ENCODE measurements at places on chromosomes 7 and 10.

- no peak for DNase-seq
Measured at GRCh38 chr7:152751449-152752141, 8.0 kb upstream of the ACTR3B start.

DNA sequence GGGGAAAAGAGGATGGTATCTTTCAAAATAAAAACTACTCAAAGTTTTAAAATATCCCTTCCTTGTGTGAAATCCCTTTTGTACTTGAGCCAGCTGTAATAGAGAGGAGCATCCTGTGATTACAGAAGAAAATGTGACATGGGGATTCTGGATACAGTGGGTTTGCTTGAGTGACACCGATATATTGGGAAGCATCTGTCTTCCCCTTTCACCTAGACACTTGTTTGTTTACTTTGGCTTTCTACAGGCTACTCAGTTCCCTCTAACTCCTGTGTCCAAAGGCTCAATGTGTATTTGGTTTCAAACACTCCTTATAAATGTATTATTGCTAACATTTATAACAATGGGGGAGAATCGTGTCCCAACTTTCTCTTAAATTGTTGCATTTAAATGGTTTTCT is 24.4 kb downstream of the CPED1 start:
- DNase-seq = no peak

GRCh38 chr7:84274029-84274638 is 79.5 kb upstream of the SEMA3A start:
- DNase-seq = no peak

GRCh38 chr7:155808549-155809331 is 3.5 kb downstream of the SHH start:
- DNase-seq = peak; percentile 75

- peak; percentile 93 for DNase-seq
Measured at GRCh38 chr10:13787015-13787421, 200.3 kb downstream of the PRPF18 start.

GRCh38 chr7:123271231-123271630 is 71.5 kb upstream of the SLC13A1 start:
- peak; percentile 48 for DNase-seq

GRCh38 chr7:81277691-81278090 is 358.8 kb upstream of the SEMA3C start:
- DNase-seq = no peak

DNA sequence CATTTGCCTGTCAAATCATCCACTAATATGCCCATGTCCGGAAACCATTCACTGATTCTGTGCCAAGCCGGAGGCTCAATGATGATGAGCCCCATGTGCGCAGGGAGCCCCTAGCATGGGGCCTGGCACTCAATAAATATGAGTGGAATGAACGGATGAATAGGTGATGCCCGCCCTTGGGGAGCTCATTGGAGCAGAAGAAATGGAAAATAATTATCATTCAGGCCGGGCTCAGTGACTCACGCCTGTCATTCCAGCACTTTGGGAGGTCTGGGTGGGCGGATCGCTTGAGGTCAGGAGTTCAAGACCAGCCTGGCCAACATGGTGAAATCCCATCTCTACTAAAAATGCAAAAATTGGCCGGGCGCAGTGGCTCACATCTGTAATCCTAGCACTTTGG is 11.0 kb downstream of the RHBDD2 start:
- peak; percentile 23 for DNase-seq

DNA sequence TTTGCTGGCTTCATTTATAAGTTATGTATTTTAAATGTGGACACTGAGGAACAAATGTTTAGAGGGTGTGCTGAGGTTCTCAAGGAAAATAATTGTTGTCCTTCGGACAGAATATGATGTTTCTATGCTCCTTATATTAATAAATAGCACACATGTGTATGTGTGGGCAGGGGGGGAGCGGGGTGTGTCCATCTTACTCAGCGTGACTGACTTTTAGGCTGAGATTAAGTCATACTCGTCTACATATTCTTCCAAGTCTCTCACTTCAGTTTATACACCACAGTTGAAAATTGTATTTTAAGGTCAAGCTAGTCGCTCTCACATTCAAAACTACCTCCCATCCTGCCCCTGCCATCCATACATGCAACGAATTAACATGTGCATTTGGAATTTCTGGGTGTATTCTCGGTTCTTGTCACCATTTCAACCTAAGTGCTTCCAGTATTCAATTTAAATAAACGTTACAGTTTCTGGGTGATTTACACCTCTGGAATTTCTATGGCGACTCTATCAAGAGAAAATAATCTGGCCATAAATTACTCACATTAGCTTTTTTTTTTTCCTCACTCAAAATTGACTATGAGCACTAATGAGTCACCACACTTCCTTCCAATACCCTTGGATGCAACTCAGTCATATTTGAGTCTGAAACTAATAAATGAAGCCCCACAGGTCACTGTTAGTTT is 3.3 kb downstream of the PCDH15 start:
- peak; percentile 74 for DNase-seq

DNA sequence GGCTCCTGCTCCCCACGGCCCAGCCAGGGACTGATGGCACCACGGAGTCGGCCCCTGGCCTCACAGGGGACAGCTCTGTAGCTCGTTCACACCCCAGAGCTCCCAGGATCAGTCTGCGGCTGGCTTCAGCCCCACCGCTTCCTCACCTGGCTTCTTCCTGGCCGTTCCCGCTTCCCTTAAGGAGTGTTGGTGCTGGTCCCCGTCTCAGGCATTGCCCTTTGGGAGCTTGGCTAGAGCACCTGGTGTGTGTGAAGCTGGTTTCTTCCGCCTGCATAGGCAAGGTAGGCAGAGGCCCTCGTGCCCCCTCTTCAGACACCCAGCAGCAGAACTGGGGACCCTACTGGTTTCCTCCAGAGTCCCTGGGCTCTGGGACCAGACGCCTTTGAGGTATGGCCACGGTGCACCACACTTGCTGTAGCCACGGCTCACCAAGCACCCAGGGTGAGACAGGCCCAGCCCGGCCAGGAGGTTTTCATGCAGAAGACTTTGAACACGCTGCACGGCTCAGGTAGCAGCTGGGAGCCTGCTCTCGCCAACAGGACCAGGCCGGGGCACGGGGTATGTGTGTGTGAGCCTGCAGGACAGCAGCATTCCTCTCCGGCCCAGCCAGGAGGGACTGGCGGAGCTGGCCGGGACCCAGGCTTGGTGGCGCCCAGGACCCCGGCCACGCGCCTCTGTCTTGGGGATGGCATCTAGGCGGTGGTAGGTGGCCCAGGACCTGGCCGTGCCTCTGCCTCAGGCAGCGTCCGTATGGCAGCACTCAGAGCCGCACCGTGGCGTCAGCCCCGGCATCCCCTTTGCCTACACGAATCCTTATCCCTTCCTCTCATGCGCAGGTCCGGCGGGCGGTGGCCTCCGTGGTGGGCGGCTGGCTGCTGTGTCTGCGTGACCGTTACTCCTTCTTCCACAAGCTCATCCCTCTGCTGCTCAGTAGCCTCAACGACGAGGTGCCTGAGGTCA is 13.2 kb upstream of the PRKAR1B start:
- no peak for DNase-seq

DNA sequence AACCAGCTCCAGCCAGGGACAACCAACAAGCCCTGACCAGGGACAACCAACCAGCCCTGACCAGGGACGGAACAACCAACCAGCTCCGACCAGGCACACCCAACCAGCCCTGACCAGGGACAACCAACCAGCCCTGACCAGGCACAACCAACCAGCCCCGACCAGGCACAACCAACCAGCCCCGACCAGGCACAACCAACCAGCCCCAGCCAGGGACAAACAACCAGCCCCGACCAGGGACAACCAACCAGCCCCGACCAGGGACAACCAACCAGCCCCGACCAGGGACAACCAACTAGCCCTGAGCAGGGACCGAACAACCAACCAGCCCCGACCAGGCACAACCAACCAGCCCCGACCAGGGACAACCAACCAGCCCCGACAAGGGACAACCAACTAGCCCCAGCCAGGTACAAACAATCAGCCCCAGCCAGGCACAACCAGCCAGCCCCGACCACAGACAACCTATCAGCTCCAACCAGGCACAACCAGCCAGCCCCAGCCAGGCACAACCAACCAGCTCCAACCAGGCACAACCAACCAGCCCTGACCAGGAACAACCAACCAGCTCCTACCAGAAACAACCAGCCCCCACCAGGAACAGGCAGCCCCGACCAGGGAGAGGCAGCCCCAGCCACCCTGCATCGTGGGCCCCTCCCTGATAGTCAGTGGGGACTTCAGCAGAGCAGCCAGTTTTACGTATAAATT is 56.4 kb downstream of the PROSER2 start:
- DNase-seq = peak; percentile 32

DNA sequence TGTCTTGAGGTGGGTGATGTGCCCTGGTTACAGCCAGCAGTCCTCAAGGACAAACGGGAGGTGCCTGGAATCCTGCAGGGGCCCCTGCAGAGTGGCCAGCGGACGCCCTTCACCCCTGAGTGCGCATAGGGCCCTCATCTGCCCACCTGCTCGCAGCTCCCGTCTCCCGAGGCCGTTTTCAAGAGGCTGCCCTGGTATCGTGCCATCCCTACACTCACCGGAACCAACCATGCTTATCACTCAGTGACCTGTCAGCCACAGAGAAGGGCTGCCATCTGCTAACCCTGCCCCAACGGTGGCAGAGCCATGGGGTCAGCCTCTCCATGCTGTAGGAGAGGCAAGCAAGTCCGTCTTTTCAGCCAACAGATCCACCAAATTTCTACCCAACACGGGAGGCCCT is 122.0 kb downstream of the FAM53B start:
- DNase-seq = no peak

- no peak for DNase-seq
Measured at GRCh38 chr10:74889662-74889998, 63.2 kb downstream of the KAT6B start.

DNA sequence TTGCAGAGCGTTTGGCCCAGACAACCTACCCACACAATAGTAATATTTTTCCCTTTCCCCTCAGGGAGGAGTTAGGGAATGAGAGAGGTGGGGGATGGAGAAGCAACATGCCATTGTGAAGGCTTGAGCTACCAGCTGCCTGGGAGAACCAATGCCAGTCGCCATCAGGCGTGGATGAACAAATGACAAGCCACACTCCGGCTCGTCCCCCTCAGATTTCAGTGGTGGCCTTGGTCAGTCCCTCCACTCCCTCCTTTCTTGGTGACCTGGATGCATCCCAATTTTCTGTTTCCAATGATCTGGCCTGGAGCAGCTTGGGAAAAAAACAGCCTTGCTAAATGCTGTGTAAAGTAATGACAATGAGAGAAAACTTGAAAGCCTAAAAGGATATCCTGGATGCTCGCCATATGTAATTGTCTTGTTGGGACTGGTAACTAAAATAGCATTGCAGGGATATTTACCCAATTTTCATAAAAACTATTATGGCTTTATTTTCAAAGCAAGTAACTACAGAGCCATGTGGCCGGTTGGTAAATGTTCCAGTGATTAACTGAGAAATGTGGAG is 110.7 kb downstream of the ICA1 start:
- DNase-seq = no peak

- DNase-seq = peak; percentile 36
Measured at GRCh38 chr7:133746305-133746704, 380.8 kb upstream of the LRGUK start.

- peak; percentile 43 for DNase-seq
Measured at GRCh38 chr7:155053002-155053401, 17.1 kb upstream of the HTR5A start.

- no peak for DNase-seq
Measured at GRCh38 chr10:69655868-69656555, 26.0 kb downstream of the FAM241B start.

DNA sequence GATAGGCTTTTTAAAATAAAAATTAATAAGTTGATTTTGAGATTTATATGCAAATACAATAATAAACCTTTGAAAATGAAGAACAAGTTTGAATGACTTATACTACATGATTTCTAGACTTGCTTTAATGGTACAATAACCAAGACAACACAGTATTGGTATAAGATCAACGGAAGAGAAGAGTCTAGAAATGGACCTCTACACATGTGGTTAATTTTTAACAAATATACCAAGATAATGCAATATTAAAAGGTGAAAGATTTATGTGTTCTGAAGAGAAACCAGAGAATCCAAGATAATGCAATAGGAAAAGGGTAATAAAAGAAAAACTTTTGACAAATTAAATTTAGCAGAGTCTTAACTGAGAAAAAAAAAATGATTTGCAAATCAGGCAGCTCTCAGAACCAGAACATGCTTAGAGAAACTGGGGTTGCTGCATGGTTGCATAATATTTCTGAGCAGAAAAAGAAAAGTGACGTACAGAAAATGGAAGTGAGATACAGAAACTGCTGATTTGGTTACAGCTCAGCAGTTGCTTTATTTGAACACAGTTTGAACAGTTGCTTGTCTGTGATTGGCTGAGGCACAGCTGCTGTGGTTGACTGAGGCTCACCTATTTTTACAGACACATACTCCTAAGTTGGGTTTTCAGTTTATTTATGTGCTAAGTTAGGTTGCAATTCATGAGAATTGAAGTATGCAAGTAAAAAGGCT is 365.9 kb downstream of the CRPPA start:
- no peak for DNase-seq

DNA sequence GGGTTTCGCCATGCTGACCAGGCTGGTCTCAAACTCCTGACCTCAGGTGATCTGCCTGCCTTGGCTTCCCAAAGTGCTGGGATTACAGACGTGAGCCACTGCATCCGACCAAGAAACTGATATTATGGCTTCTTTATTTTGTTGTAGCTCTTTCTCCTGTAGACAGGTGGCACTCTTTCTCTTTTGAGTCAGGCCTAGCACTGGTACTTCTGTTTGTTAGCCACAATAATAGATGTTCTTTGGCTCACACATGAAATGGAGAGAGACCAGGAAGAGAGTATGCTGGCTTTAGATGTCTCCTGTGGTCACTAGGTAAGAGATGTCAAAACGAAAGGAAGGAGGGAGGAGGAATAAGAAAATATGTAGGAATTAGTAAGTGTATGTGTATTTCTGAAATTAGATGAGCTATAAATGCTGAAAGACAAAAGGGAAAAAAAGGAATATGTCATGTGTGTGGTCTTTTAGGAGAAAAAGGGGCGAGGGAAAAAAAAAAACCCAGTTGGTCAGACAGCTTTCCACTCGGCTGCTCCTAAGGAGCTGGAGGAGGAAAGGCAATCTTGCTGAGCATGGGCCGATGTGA is 78.7 kb downstream of the CLEC2L start:
- peak; percentile 60 for DNase-seq

GRCh38 chr7:27010068-27010467 is 85.7 kb downstream of the HOXA1 start:
- no peak for DNase-seq
